ENCODE measurements at places on chromosomes 11 and 22.

- no peak for DNase-seq
These were observed 29.5 kb upstream of the ACR start for GRCh38 chr22:50708474-50708873.

DNA sequence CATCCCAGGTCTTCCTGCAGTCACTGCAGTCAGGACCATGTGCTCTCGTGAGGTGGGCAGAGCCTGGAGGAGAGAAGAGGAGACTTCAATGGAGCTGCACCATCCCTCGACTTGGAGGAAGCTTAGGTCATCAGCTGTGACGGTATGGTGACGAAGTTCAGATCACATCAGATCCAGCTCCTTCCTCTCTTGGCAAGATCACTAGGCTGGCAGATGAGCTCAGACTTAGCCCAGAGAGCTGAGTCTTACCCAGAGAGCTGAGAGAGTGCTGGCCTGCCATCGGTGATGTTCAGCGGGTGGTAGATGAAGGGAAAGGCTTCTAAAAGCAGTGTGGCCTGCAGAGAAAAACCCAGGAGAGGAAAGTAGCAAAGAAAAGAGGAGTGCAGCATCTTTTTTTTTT is 1.8 kb upstream of the SLC15A3 start:
- DNase-seq, result no peak

DNA sequence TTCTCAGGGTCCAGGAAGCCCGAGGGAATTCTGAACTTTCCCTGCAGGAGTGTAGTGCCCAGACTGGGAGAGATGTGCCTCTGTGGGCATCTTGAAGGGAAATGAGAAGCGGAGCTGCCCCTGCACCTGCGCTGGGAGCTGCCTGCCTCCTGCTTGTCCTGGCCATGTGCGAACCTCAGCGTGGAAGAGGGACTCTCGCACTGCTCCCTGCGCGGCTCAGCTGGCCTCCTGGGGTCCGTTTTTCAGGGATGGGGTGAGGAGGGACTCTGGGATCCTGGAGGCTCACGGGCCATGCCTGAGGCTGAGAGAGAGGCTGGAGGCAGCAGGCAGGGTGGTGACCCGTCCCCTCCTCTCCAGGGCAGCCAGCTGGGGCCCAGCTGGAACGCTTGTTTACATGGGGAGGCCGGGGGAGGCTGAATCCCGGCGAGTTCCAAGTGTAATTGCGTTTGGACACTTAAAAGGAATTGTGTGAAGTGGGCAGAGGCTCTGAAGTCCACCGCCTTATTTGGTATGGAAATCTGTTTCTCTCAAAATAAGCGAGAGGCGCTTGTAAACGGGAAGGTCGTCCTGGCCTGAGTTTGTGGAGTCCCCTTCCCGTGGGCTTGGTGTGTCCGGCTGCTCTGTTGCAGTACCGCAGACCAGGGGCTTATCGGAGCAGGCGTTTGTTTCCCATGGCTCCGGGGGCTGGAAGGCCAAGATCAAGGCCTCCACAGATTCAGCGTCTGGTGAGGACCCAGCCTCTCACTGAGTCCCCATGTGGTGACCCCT is 1.2 kb upstream of the MRGPRF start:
- DNase-seq, result no peak

GRCh38 chr11:14612694-14613093 is 30.9 kb upstream of the PDE3B start:
- DNase-seq, result no peak

GRCh38 chr11:73749118-73749517 is 11.8 kb downstream of the RAB6A start:
- no peak for DNase-seq

DNA sequence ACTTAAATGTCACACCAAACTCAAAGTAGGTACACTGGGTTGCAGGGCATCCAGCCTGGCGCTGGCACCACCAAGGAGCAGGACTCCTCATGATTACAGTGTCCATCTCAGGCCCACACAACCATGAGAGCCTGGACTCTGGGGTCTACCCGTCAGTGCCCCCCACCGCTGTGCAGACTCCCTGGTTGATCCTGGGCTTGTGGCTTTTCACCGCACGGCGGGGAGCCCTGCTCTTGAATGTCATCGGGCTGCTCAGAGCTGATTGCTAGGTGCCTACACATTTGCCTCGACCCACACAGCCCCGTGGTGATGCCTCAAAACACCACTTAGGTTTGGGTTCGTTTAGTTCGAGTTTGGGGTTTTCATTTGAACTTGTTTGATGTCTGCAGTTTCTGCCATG is 63.0 kb downstream of the WNT11 start:
- DNase-seq, result no peak

- DNase-seq, result no peak
These were observed 161.1 kb upstream of the SNX19 start for GRCh38 chr11:131077340-131077739.

- no peak for DNase-seq
These were observed 154.3 kb upstream of the E2F8 start for GRCh38 chr11:19395050-19395449.

GRCh38 chr11:69110451-69110850 is 45.3 kb upstream of the SMIM38 start:
- DNase-seq, result no peak

DNA sequence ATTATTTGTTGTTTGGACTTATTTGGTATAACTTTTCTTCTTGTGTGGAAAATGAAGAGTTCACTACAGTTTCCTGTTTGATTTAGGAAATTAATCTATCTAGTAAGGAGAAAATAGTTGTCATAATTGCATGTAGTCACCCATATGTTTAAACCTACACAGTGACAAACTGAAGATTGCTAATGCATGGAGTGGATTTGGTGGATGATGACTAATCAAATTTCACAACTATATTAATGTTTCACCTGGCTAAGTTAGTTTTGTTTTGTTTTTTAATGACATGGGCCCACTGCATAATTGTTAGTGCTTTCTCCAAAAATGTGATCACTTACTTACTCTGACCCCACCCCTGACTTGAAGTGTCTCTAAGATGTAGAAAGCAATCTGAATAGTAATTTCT is 170.6 kb downstream of the DYNC2H1 start:
- no peak for DNase-seq

GRCh38 chr11:94856443-94856842 is 88.3 kb downstream of the AMOTL1 start:
- no peak for DNase-seq

- no peak for DNase-seq
These were observed 139.3 kb downstream of the ST3GAL4 start for GRCh38 chr11:126494831-126495230.

GRCh38 chr11:97149741-97150140 is 759.9 kb downstream of the JRKL start:
- DNase-seq, result no peak

GRCh38 chr11:9276571-9276970 is 11.4 kb upstream of the DENND5A start:
- no peak for DNase-seq

All from activated naive CD8-positive, alpha-beta T cell treated with anti-CD3 and anti-CD28 coated beads, Interleukin-2, amount 50 U/mL, for 24 hours (primary cell).